ENCODE measurements at places on chromosomes 5 and 9. TPM values are rescaled to one million over a fixed set of nuclear protein-coding genes. Genes with fewer than 3 reads are reported as not detected.

Gene GARIN3
- not detected for total RNA-seq

Gene PTPN3
- total RNA-seq = 0.12 TPM

Gene OCLN
- total RNA-seq = 2.0 TPM

Gene CRHBP
- 0.25 TPM for total RNA-seq

Gene GLRA1
- total RNA-seq = not detected

Gene PPP6C
- 8.3 TPM for total RNA-seq

Gene TMEM232
- total RNA-seq = 2.0 TPM

Gene C5orf63
- total RNA-seq = 2.7 TPM

Gene QRFP
- total RNA-seq = not detected

Gene PCA3
- total RNA-seq = under 0.01 TPM

Gene GDA
- total RNA-seq = 0.11 TPM

Gene SAXO1
- total RNA-seq = not detected

Gene TMEM174
- not detected for total RNA-seq

Gene NUTM2G
- total RNA-seq = not detected

Gene DRD1
- total RNA-seq = not detected

Gene PCDHGA9
- total RNA-seq = 4.2 TPM

Gene FOXD4
- not detected for total RNA-seq

Gene ADAMTS16
- total RNA-seq = 0.77 TPM

Gene RNF183
- 0.37 TPM for total RNA-seq

Gene C9orf43
- total RNA-seq = 0.77 TPM

Gene TMEM252
- total RNA-seq = not detected

Gene SH2D3C
- total RNA-seq = 0.11 TPM

Gene SVEP1
- 42.2 TPM for total RNA-seq

Gene NUTM2F
- total RNA-seq = not detected

Gene EQTN
- not detected for total RNA-seq

Gene LCN15
- total RNA-seq = not detected

Gene C5orf58
- not detected for total RNA-seq

Gene IL7R
- total RNA-seq = 4.9 TPM

Gene RIC1
- 42.3 TPM for total RNA-seq

Gene GLT6D1
- not detected for total RNA-seq

Gene FUT7
- not detected for total RNA-seq

Gene SLC36A3
- total RNA-seq = not detected

Gene CAVIN4
- total RNA-seq = 1.6 TPM

Gene OR13C9
- total RNA-seq = not detected

Gene GRXCR2
- total RNA-seq = not detected

Gene TMOD1
- total RNA-seq = 0.87 TPM

Gene CTNND2
- not detected for total RNA-seq

Gene ANKH
- total RNA-seq = 16.1 TPM

Gene MATR3
- total RNA-seq = 255 TPM

Gene MYORG
- total RNA-seq = 1.2 TPM

Gene IL5
- total RNA-seq = not detected

Gene EGFLAM
- total RNA-seq = 0.75 TPM

Gene NPDC1
- total RNA-seq = 13.3 TPM

Gene TMC1
- total RNA-seq = 2.1 TPM

Gene PPP1R2B
- 0.11 TPM for total RNA-seq

All from uterine smooth muscle cell (primary cell).